ENCODE measurements at places on chromosomes 7 and 10.

DNA sequence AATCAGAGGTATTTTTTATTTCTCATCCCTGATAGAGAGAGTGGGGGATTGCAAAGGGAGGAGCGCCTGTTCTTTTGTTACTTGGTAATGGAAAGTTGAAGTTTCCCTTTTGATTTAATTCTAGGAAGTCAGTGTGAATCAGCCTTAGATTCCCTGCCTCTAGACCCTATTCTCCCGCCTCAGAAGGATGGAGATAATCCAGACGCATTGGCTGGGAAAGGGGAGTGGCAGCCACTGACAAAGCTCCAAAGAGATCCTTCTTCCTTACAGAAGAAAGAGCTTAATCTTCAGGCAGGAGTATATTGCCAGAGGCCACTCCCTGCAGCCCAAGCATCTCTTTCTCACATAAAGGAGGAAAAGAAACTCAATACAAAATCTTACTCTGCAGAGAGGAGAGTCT is 122.3 kb upstream of the GALNT17 start:
- H3K36me3 ChIP-seq, result no peaks in the 10 kb centered on the region
- H3K4me1 ChIP-seq, result no peaks in the 10 kb centered on the region
- H3K27ac ChIP-seq, result no peak overlapping the region
- H3K4me3 ChIP-seq, result no peak overlapping the region
- H3K27me3 ChIP-seq, result peaks cover 39% of the 10 kb centered on the region

DNA sequence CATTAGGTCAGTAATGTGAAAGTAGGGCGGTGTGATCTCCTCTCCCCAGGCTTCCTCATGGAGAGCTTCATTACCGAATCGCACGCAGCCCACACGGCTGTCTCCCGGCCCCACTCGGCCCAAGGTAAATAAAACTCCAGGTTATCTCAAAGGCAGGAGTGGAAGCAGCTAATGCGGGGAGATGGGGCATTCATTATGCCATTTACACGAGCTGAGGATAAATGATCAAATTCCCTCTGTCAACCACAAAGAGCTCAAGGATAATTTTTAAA is 93.5 kb downstream of the ADARB2 start:
- no peak overlapping the region for H3K27ac ChIP-seq
- DNase-seq, result no peak
- H3K4me1 ChIP-seq, result no peaks in the 10 kb centered on the region
- H3K27me3 ChIP-seq, result peaks cover 6% of the 10 kb centered on the region
- H3K4me3 ChIP-seq, result no peak overlapping the region
- H3K36me3 ChIP-seq, result no peaks in the 10 kb centered on the region

GRCh38 chr10:73836427-73836980 is 25.1 kb upstream of the NDST2 start:
- H3K4me3 ChIP-seq, result no peak overlapping the region
- H3K27me3 ChIP-seq, result no peaks in the 10 kb centered on the region
- DNase-seq, result no peak
- no peaks in the 10 kb centered on the region for H3K4me1 ChIP-seq

GRCh38 chr7:36171503-36171902 is 18.4 kb downstream of the EEPD1 start:
- peaks cover 14% of the 10 kb centered on the region for H3K4me1 ChIP-seq
- no peak for DNase-seq
- no peak overlapping the region for H3K4me3 ChIP-seq
- H3K27me3 ChIP-seq, result no peaks in the 10 kb centered on the region
- H3K36me3 ChIP-seq, result peaks cover 5% of the 10 kb centered on the region
- peak overlapping the region; percentile 8 for H3K27ac ChIP-seq

GRCh38 chr7:80563561-80564327 is 51.9 kb upstream of the GNAT3 start:
- no peaks in the 10 kb centered on the region for H3K4me1 ChIP-seq
- no peak for DNase-seq
- H3K36me3 ChIP-seq, result peaks cover 12% of the 10 kb centered on the region
- H3K27me3 ChIP-seq, result no peaks in the 10 kb centered on the region
- H3K27ac ChIP-seq, result no peak overlapping the region

GRCh38 chr7:2666588-2667250 is 21.3 kb upstream of the AMZ1 start:
- no peak for DNase-seq
- no peak overlapping the region for H3K27ac ChIP-seq
- H3K4me1 ChIP-seq, result no peaks in the 10 kb centered on the region
- peaks cover 19% of the 10 kb centered on the region for H3K27me3 ChIP-seq
- H3K36me3 ChIP-seq, result peaks cover 3% of the 10 kb centered on the region

- no peaks in the 10 kb centered on the region for H3K4me1 ChIP-seq
- H3K27ac ChIP-seq, result no peak overlapping the region
Observed at GRCh38 chr7:22052674-22053365, 107.1 kb upstream of the CDCA7L start.

- no peaks in the 10 kb centered on the region for H3K36me3 ChIP-seq
- no peaks in the 10 kb centered on the region for H3K27me3 ChIP-seq
- DNase-seq, result no peak
- H3K4me3 ChIP-seq, result no peak overlapping the region
Observed at GRCh38 chr10:79322616-79323543, 24.4 kb upstream of the PPIF start.

DNA sequence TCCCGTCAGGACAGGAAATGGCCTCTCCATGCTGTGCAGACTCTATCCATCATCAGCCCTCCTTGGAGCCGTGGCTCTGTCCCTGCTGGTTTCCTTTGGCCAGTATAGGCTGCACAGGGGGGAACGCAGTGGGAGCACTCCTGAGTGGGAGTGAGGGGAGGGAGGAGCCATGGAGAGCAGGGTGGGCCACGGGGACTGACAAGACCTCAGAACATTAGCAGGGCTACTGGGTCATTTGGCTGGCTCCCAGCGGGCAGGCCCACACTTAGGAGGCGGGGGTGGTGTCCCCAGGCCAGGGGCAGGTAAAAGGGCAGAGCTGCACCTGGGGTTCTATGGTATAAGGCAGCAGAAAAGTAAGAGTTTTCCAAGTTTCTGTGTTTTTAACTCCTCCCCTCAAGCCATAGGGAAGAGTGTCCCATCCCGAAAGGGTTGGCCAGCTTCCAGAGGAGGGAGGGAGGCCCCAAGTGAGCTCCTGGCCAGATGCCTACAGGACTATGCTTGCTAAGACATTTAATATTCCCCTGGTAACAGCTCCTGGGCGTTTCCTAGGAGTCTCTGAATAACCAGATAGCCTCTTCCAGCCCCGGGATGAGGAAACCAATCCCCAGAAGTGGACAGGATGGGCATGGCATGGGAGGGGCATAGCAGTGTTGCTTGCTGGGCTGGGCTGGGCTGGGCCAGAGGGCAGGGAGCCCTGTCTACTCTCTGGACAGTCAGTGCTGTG is 5.5 kb upstream of the OPN4 start:
- no peak overlapping the region for H3K27ac ChIP-seq
- peaks cover 30% of the 10 kb centered on the region for H3K4me1 ChIP-seq
- no peak for DNase-seq
- H3K27me3 ChIP-seq, result peaks cover 53% of the 10 kb centered on the region
- H3K4me3 ChIP-seq, result no peak overlapping the region

DNA sequence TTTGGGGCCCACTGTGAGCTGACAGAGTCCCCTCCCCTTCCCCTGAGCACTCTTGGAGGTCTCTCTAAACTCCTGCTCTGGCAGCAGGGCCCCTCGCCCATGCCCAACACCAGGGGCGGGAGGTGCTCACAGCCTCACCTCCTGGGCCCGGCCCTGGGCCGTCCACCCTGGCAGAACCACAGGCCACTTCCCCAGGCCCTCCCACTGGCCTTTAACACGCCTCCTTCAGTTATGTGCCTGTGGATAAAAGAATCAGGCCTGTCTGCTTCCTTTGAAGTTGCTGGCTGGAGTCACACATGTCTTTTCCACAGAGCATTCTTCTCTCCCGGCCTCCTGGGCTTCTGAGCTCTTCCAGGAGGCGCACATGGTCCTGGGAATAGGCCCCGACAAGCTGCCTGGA is 10.2 kb downstream of the MYL10 start:
- peaks cover 19% of the 10 kb centered on the region for H3K27me3 ChIP-seq
- no peaks in the 10 kb centered on the region for H3K36me3 ChIP-seq
- no peak for DNase-seq
- H3K4me3 ChIP-seq, result no peak overlapping the region
- peaks cover 11% of the 10 kb centered on the region for H3K4me1 ChIP-seq
- H3K27ac ChIP-seq, result peak overlapping the region; percentile 50

- DNase-seq, result no peak
- peaks cover 17% of the 10 kb centered on the region for H3K36me3 ChIP-seq
- no peak overlapping the region for H3K27ac ChIP-seq
- peaks cover 6% of the 10 kb centered on the region for H3K4me1 ChIP-seq
Observed at GRCh38 chr10:119862524-119862923, 10.1 kb downstream of the MCMBP start.

DNA sequence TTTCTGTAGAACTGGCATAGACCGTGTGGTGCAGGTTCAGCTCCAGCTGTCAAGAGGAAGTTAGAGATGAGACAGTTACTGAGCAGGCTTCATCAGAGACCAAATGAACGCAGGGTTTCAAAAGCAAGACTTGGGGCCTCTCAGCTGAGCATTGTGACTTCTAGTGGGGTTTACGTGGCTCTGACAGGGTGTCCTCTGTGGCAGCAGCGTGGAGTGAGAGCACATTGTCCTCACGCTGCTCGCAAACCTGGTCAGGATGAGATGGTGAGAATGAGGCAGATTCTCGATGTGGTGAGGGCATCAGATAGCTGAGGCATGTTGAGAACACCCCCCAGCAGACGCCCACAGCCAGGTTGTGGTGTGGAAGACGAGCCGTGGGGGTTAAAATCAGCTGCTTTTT is 126.0 kb downstream of the DNAJB6 start:
- H3K27me3 ChIP-seq, result peaks cover 35% of the 10 kb centered on the region
- H3K4me1 ChIP-seq, result peaks cover 3% of the 10 kb centered on the region
- H3K27ac ChIP-seq, result no peak overlapping the region
- no peaks in the 10 kb centered on the region for H3K36me3 ChIP-seq
- H3K4me3 ChIP-seq, result no peak overlapping the region

DNA sequence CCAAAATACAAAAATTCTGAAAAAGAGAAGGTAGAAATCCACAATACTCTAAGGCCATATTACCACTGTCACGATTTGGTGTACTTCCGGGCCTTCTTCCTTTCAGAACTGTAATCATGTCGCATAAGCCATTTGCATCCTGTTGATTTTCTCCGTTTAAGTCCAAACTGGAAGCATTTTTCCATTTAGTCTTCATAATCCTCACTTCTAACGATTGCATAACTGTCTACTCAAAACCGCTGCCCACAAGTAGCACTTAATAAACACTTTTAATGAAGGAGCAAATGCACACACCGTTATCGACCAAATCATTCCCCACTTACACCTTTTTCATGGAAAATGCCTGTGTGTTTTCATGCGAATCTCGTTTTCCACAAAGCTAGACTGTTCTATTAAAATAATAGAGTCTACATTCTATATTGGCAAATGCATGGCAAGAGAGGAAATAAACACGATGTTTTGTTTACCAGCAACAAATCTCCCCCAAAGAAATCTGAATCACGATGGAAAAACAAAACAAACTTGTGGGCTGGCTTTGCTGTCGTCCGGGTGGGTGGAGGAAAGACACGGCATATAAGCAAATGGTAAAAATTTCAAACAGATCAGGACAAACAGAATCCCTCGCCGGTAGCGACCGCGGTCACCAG is 1.0 kb downstream of the ATE1 start:
- no peak for DNase-seq
- H3K4me3 ChIP-seq, result peak overlapping the region; percentile 95
- H3K27me3 ChIP-seq, result no peaks in the 10 kb centered on the region
- H3K36me3 ChIP-seq, result peaks cover 3% of the 10 kb centered on the region

DNA sequence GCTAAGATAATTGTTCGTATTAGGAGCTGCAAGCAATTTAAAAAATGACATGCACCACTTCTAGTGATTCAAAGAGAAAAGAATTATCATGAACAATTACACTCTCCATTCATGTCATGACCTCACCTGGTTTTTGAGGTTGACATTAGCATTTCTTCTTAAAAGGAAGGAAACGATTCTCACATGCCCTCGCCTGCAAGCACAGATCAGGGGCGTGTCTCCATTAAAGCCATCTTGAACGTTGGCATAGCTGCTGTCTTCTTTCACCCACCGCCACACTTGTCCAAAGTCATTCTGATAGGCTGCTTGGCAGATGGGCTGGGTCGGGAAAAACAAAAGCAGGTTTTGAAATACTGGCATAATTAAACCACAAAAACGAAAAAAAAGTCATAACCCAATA is 19.9 kb downstream of the ANKRD22 start:
- H3K4me1 ChIP-seq, result no peaks in the 10 kb centered on the region
- no peak for DNase-seq
- peaks cover 28% of the 10 kb centered on the region for H3K27me3 ChIP-seq
- no peak overlapping the region for H3K27ac ChIP-seq

DNA sequence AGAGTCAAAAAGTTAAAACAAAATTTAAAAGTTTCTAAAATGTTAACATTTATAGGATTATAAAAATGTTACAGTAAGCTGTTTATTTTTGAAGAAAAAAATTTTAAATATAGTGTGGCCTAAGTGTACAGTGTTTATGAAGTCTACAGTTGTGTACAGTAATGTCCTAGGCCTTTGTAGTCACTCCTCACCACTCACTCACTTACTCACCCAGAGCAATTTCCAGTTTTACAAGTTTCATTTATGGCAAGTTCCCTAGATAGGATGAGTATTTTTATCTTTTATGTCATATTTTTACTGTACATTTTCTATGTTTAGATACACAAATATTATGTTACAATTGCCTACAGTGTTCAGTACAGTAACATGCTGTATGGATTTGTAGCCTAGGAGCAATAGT is 419.9 kb downstream of the ARL4A start:
- DNase-seq, result no peak
- H3K27ac ChIP-seq, result no peak overlapping the region
- H3K4me3 ChIP-seq, result no peak overlapping the region
- peaks cover 2% of the 10 kb centered on the region for H3K36me3 ChIP-seq

DNA sequence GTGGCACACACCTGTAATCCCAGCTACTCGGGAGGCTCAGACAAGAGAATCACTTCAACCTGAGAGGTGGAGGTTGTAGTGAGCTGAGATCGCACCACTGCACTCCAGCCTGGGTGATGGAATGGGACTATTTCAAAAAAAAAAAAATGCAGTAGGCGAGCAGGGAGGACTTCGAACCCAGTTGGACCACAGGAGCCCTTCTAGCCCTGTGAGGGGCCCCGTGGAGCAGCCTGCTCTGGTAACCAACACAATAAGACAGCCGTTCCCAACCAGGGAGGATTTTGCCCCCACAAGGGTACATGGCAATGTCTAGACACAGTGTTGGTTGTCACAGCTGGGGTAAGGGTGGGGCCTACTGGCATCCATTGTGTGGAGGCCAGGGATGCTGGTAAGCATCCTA is 63.9 kb upstream of the BTBD16 start:
- no peak overlapping the region for H3K27ac ChIP-seq
- no peak for DNase-seq
- H3K27me3 ChIP-seq, result no peaks in the 10 kb centered on the region
- peaks cover 23% of the 10 kb centered on the region for H3K36me3 ChIP-seq

DNA sequence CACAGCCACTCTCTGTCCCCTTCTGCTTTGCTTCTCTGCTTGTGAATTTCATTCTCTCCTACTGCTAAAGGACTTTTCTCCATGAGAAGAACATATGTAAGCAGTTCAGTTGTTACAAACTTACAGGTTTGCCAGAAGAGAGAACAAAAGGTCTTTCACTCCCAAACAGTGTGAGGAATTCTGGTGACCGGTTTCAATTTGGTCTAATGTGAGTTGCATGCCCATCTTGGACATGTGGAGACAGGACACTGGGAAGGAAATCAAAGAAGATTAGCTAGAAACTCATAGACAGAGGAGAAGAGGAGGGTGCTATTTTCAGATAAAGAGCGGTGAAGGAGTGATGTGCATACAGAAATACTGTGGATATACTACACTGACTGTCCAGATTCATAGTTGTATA is 209.5 kb upstream of the INHBA start:
- H3K36me3 ChIP-seq, result peaks cover 3% of the 10 kb centered on the region
- no peak overlapping the region for H3K27ac ChIP-seq
- DNase-seq, result no peak
- H3K4me3 ChIP-seq, result no peak overlapping the region
- H3K27me3 ChIP-seq, result no peaks in the 10 kb centered on the region

- peaks cover 20% of the 10 kb centered on the region for H3K4me1 ChIP-seq
- no peak overlapping the region for H3K4me3 ChIP-seq
Observed at GRCh38 chr10:73086816-73087215, 9.8 kb downstream of the P4HA1 start.

All from mesothelial cell of epicardium (in vitro differentiated cells).